ENCODE measurements at places on chromosomes 16 and 17.

- DNase-seq: no peak
Measured at GRCh38 chr16:85716680-85717038, 27.9 kb upstream of the GINS2 start.

DNA sequence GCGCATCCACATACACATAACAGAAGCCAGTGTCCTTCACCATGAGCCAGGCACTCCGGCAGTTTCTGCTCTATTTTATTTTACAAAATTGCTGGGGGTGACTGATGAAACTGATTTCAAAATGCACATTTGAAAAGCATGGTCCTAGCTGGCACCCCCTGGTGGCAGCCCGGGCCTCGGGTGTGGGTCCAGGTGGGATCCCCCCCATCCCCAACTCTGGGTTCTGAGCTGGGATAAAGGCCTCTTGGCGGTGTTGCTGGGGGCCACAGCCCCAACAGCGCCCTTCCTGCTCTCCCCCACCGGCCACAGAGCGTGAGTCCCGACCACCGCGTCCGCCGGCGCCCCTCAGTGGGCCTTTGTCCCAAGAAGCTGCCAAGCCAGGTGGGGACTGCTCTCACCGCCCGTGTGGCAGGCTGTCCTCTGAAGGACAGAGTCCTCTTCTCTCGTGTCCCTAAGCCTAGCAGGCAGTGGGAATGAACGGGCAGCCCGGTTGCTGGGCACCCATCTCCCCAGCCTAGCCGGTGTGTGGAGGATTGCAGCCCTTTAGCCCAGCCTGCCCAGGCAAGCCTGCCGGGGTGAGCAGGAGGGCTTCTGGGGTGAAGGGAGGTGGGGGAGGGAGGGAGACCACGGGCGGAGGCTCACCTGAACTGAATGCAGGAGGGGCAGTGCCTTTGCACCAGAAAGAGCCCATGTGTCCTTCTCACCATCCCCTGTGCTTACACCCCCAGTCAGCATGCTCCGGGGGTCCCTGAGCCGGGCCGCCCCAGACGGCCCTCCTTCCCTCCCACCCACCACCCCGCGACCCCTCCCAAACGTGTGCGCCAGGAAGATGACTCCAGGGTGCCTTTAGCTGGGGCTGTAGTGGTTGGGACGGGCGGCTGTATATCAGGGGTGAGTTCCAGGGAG, 898 bp downstream of the SNAI3 start:
- no peak for DNase-seq

DNA sequence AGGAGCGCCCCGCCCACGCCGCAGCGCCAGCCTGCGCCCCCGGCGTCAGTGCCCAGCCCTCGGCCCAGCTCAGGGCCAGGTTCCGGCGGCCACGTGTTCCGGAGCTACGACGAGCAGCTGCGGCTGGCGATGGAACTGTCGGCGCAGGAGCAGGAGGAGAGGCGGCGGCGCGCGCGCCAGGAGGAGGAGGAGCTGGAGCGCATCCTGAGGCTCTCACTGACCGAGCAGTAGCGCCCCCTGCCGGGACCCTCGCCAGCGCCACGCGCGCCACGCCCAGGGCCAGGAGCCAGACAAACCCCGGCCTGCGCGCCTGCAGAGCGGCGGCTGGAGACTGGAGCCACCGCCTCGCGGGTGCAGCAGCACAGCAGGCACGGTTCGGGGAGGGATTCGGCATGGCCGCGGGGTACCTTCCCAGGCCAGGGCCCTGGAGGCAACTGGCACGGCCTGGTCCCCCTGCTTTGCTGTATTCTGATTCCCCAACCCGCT, 9.3 kb downstream of the CORO6 start:
- peak; percentile 91 for DNase-seq

GRCh38 chr16:10922328-10923145, 19.7 kb downstream of the DEXI start:
- no peak for DNase-seq

All from activated T-cell treated with anti-CD3 and anti-CD28 coated beads for 24 hours (primary cell).